Posterior cingulate gyrus (tissue), 11 donors: ENCODE measurements at places on chromosomes 11 and 22.

DNA sequence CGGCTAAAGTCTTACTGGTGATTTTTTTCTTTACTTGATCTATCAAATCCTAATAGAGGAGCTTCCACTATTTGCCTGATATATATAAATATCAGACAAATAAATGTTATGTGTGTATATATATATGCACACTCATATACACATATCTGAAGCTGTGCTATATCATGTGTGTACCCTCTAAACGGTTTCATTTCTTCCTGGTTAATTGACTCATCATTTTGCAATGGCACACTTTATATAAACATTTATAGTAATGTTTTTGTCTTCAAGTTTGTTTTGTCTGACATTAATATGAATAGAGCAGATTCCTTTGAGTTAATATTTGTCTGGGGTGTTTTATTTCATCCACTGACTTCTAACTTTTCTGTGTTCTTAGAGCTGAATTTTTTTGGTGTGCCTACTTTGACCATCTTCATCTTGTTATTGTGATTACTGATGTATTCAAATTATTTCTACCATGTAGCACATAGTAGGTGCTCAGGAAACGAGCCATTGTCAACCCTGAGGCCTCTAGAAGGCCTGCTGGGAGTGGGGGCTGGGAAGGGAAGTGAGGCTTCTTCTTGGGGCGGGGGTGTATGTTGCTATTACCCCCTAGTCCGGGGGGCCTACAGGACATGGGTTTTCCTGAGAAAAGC lies 82.6 kb downstream of the LRRC32 start:
- DNase-seq: no peak

GRCh38 chr11:29435421-29435820 lies 581.4 kb downstream of the KCNA4 start:
- DNase-seq: no peak

- peak; percentile 27 for DNase-seq
Observed at GRCh38 chr11:126308271-126308671, 4.4 kb downstream of the DCPS start.

DNA sequence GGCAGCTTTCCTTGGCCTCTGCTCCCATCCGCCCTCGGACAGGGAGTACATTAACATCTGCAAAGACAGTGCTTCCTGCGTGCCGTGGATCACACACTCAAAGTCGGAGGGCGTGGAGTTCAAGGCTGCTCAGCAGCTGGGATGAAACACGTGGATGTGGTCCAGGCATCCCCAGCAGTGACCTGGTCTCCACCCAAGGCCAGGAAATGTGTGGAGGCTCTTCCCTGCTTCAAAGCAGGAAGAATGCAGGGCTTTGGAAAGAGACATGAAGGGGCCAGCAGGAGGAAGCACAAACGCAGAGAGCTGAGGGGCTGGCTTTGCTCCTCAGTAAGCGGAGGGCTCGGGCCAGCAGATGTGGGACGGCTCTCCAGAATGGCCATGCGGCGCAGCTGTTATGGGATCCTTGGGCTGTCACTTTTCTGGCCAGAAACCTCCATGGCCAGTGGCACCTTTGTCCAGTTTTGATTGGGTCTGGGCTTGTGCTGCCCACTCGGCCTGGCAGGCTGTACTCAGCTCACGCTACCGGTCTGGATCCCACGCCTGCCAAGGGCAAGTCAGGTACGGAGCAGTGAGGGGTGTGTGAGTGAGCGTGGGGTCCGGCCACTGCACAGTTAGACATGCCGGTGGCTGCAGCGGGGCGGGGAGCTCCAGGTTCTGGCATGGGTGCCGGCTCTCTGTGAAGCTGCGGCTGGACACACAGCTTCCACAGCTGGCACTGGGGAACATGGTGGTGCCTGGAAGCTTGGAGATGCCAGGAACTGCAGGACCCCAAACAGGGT lies 438.0 kb downstream of the TBC1D22A start:
- peak; percentile 58 for DNase-seq

GRCh38 chr11:75147191-75147874 lies 3.6 kb upstream of the SLCO2B1 start:
- no peak for DNase-seq

- no peak for DNase-seq
Observed at GRCh38 chr11:14894657-14895598, 2.9 kb upstream of the CYP2R1 start.

GRCh38 chr11:107957109-107957588 lies 28.9 kb downstream of the RAB39A start:
- no peak for DNase-seq

- DNase-seq: no peak
Observed at GRCh38 chr11:62843466-62843865, 4.1 kb upstream of the WDR74 start.

DNA sequence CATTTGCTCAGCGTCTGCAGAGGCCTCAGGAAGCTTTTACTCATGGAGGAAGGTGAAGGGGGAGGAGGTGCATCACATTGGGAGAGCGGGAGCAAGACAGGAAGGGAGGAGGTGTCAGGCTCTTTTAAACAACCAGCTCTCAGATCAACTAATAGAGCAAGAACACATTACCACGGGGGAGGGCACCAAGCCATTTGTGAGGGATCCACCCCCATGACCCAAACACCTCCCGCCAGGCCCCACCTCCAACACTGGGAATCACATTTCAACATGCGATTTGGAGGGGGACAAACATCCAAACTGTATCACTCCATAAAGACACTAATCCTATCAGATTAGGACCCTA lies 18.9 kb upstream of the THY1 start:
- DNase-seq: no peak

GRCh38 chr11:17978553-17979287 lies 34.1 kb downstream of the SERGEF start:
- DNase-seq: peak; percentile 66

GRCh38 chr22:40449676-40450035 lies 79.3 kb downstream of the SGSM3 start:
- DNase-seq: no peak

DNA sequence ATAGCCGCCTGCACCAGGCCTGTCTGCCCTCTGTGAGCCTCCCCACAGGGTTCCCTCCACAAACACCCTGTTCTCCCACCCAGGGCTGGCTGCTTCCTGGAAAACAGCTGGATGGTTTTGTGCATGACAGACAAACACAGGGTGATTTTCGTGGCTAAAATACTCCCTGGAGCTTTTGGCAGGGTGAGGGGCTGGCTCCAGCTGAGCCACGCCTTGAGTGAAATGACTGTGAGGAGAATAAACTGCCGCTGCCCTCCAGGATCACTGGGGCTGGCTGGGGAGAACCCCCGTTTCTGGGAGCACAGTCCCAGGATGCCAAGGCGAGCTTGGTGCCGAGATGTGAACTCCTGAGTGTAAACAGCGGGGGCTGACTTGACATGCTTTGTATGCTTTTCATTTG lies 20.3 kb upstream of the PPP6R3 start:
- no peak for DNase-seq

- DNase-seq: no peak
Observed at GRCh38 chr11:84524422-84525051, 1102.6 kb downstream of the DLG2 start.

DNA sequence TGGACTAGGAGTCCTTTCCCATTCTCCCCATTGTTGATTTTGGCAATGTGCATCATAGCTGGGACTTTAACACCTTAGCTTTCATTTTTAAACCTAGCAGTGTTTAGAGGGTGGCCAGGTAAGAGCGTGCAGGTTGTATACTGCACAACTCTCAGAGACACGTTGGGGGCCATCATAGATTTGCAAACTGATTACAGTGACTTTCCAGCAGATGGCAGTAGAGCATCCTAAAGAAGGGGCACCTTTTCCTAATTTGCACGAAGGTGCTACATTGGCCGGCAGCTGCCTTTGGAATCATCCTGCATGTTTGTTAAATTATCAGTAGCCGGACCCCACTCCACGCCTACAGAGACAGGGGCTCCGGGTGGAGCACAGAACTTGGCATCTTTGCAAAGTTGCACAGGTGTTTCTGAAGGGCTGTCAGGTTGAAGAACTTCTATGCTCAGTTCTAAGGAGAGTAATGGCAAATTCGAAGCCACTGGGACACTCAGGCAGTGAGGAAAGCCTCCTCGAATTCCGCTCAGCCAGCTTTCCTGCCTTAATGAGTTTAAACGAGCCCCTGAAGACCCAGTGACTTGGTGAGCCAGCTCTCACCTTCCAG lies 7.7 kb downstream of the LHFPL7 start:
- no peak for DNase-seq

- DNase-seq: no peak
Observed at GRCh38 chr11:62431171-62431901, 12.5 kb downstream of the SCGB1A1 start.

GRCh38 chr22:45164270-45165088 lies 754 bp downstream of the NUP50 start:
- peak; percentile 79 for DNase-seq

DNA sequence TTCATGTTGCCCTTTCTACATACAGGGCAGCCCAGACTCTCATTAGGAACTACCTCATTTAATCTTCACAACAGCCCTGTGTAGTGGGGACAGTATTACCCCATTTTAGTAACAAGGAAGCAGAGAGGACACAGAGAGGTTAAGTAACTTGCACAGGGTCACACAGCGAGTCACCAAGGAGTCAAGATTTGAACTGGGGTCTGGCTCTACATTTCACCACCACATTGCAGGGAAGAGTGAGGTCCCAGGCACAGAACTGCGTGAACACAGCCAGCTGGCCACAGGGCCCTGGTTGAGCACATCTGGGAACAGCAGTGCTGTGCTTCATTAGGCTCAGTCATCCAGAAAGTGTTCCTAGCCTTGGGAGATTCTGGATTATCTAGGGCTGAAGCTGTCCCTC lies 45.4 kb upstream of the ISX start:
- DNase-seq: no peak

- peak; percentile 91 for DNase-seq
Observed at GRCh38 chr11:65817835-65818680, 15.7 kb upstream of the SNX32 start.

DNA sequence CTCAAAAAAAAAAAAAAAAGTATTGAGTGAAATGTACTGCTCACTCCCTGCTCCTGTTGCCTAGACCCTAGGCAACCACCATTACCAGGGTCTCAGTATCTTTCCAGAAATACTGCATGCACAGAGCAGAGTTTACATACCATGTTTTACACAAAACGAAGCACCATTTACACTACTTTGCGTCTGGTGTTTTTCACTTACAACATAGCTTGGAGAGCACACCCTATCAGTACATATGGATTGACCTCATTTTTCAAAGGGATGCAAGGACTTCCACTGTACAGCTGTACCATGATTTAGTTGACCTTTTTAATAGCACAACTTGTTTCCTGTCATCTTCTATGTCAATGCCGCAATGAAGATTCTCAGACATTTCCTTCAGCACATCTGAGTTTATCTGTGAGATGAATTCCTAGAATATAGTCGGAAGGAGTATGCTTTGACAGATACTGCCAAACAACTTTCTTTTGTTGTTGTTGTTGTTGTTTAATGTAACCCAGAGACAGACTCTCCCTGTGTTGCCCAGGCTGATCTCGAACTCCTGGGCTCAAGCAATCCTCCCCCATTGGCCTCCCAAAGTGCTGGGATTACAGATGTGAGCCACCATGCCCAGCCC lies 6.1 kb downstream of the MYH9 start:
- DNase-seq: no peak

DNA sequence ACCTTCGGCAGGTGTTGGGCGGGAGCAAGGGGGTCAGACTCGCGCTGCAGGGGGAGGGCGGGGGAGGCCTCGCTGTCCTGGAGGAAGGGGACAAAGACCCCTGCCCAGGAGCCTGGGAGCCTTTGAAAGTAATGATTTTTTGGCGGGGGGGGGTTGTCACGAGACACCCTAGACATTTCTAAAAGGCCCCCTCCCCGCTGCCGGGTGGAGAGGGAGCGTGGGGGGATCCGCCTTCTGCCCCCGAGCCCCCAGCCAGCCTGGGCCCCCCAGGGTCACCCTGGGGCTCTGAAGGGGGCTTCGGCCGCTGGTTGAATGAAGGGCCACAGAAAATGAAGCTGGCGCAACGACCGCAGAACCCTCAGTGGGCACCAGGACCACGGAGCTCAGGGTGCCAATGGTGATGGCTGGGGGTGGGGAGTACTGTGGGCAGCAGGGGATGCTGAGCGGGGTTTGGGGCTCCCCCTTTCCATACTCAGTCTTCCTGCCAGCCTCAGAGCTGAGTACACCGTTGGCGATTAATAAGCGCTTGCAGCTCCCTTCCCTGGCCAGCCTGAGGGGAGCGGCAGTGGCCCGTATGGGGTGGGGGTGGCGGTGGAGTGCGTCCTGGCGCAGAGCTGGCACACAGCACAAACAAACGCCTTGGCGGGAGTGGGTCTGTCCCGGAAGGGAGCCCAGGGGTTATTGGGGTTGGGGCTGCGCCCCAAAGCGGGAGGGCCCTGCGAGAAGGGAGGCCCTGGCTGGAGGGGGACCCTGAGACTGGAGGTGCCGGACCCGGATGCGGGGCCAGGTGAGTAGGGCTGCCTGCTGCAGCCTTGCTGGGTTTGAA lies 1.2 kb upstream of the DUSP8 start:
- peak; percentile 60 for DNase-seq

- no peak for DNase-seq
Observed at GRCh38 chr22:19090586-19091127, 31.6 kb downstream of the DGCR2 start.

GRCh38 chr11:109822436-109823102 lies 270.6 kb upstream of the ZC3H12C start:
- DNase-seq: no peak

DNA sequence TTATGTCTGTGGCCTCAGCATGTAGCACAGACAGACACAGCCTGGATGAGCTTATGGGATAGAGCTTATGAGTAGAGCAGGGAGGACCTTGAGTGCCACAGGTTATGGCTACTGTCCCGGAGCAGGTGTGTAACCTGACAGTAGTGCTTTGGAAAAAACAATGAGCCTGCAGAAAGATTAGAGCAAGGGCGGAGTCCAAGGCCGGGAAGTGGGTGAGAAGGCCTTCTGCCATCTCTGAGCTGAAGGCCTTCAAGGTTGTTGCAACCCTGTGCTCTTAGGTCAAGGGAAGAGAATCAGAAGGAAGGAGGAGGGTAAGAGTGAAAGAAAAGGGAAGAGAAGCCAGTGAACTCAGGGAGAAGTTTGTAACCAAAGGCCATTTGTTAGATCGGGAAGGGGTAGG lies 3.9 kb upstream of the TAGLN start:
- no peak for DNase-seq

- DNase-seq: no peak
Observed at GRCh38 chr11:44754876-44755555, 28.3 kb downstream of the TSPAN18 start.

DNA sequence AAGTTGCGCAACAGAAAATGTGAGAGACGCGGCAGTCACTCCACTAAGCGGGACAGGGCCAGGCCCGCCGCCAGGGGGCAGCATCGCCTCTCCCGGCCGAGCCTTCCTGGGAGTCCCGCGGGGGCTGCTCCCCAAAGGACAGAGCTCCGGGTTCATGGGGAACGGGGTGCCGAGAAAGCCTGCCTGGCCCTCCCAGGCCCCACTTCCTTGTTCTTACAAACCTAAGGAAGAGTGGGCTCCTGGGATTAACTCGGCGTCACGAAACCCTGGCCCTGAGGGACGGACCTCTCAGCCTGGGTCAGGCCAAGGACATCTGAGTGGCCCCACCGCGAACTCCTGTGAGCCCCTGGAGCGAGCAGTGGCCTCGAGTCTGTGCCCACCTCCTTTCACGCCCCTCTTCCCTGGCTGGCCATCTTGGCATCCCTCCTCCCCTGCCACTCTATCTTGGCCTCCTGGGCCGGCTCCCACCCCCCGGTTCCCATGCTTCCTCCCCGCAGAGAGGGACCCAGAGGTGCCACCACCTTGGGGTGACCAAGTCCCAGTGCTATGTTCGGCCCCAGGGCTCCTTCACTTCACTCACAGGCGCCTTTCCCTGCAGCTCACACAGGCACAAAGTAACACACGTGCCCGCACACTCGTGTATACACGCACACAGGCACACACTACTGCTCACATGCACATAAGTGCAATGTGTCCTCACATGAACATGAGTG lies 99.9 kb upstream of the FGF3 start:
- DNase-seq: peak; percentile 72

GRCh38 chr11:114109206-114110090 lies 49.9 kb downstream of the ZBTB16 start:
- no peak for DNase-seq
